Skeletal muscle tissue (tissue), 5 donors: ENCODE measurements at places on chromosomes 1 and 21. TPM values are rescaled to one million over a fixed set of nuclear protein-coding genes. Genes with fewer than 3 reads are reported as not detected.

AJAP1 gene
- total RNA-seq: 0.52 TPM

NBPF6 gene
- not detected for total RNA-seq

WNT3A gene
- total RNA-seq: not detected

SCYL3 gene
- 8.4 TPM for total RNA-seq

RPE65 gene
- total RNA-seq: not detected

IVL gene
- total RNA-seq: not detected

FCRLA gene
- total RNA-seq: 1.0 TPM

ILDR2 gene
- total RNA-seq: 2.6 TPM

PYHIN1 gene
- total RNA-seq: not detected

LCE5A gene
- total RNA-seq: not detected

SPTA1 gene
- 4.7 TPM for total RNA-seq

DENND2C gene
- 7.8 TPM for total RNA-seq

RSPH1 gene
- not detected for total RNA-seq

TFF2 gene
- total RNA-seq: not detected

TRIM63 gene
- 30.3 TPM for total RNA-seq
